Posterior vena cava (tissue), 2 donors: ENCODE measurements at places on chromosomes 3 and 15. TPM values are rescaled to one million over a fixed set of nuclear protein-coding genes. Genes with fewer than 3 reads are reported as not detected.

- DNase-seq: no peak
These were observed 406.8 kb upstream of the CBLB start for GRCh38 chr3:106275592-106275991.

DNA sequence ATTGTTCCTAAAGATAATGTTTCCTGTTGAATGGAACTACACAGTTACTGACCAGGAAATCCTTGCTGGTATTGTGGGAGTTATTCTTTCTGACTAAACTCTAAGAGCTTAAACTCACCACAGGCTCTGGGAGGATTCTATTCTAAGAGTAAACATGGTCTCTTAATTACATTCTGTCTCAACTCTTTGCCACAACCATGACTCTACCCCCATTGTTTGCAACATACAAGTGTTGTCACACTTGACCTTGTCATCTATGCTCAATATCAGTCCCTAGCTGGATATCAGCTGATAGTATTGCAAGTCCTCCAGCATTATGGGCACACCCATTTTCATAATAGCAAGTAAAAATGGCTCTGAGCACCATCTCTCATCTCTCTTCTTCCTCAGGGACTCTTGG lies 29.6 kb upstream of the SECISBP2L start:
- no peak for DNase-seq

GRCh38 chr3:52779011-52779836 lies 1.8 kb downstream of the ITIH1 start:
- DNase-seq: peak; percentile 55

TIGIT gene
- 0.48 TPM for total RNA-seq

GRCh38 chr15:25392806-25393205 lies 46.0 kb downstream of the UBE3A start:
- no peak for DNase-seq

SERPINI2 gene
- total RNA-seq: 0.81 TPM

DNA sequence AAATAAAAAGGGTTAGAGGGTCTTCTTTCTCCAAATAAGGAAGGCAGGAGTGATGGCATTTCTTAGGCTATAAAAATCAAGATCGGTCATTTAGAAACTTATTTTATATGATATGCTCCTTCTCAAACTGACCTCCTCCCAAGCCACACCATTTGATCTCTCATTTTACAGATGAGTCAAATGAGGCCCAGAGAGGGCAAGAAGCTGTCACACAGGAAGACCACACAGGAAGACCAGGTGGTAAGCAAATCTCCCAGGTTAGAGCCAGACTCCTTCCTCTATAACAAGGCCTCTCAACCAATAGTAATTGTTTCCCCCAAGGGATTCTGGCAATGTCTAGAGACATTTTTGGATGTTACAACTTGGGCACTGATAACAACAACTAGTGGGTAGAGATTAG lies 13.8 kb downstream of the TLE3 start:
- no peak for DNase-seq
